Right renal cortex interstitium (tissue), 3 donors: ENCODE measurements at places on chromosomes 2 and 18. TPM values are rescaled to one million over a fixed set of nuclear protein-coding genes. Genes with fewer than 3 reads are reported as not detected.

GRCh38 chr2:11132036-11132671 lies 23.1 kb upstream of the SLC66A3 start:
- DNase-seq, result no peak

The RUFY4 gene
- polyA plus RNA-seq, result 0.24 TPM

The HOXD13 gene
- polyA plus RNA-seq, result 0.17 TPM

DNA sequence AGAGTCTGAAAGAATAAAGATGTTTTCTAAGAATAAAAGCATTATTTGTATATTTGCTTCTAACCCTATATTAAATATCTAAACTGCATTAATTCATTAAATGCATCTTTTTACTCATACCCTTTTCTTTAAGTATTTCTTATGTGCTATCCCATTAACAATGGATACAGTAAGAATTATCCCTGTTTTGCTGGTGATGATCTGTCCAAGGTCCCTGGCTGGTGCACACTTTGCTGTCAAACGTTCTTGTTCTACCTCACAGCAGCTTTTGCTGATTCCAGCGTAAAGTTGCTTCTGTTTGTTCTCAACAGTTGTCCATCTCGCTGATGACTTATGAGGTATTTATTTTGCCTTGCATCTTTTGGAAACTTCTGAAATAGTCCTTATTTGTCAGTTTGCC lies 504.0 kb downstream of the PLCL1 start:
- no peak for DNase-seq

DNA sequence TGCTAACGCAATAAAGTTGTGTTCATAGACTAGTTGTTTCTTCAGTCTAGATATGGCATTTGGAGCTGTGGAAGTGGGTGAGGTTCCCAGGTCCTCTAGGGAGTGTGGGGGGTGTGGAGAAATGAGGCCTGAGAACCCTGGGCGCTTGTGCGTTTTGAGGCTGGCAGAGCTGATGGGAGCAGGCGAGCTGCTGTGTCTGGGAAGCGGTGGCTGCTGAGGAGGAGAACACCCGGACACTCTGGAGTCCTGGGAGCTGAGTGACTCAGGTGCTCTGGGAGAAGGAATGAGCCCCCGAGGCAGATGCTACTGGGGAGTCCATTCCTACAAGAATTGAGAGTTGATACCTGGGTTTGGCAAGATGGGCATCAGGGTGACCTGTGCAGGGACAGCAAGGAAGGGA lies 67.5 kb downstream of the LPIN1 start:
- DNase-seq, result no peak

DNA sequence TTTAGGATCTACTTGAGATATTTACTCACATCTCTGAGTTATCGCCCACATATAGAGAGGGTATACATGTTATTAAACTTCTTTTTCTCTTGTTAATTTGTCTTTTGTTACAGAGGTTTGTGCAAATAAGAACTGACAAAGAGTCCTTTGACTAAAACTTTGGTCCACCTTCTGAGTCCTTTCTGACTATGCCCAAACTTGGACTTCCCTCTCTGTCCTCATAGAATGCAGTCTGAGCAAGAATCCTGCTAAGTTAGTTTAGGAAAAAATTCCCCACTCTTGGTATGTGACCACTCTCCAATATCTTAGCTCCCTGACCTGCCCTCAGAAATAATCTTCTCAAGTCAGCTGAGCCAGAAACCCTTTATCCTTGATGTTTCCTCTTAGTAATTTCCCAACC lies 257.5 kb upstream of the REG3G start:
- no peak for DNase-seq

The MPP4 gene
- 0.17 TPM for polyA plus RNA-seq

- no peak for DNase-seq
Measured at GRCh38 chr2:11213090-11213638, 57.9 kb downstream of the SLC66A3 start.
